Natural killer cell (primary cell): ENCODE measurements at places on chromosomes 7 and 10.
A peak's percentile ranks its signal among the peaks of the same experiment; 100 is the strongest.

- DNase-seq, result no peak
Observed at GRCh38 chr10:15856328-15857015, 3.8 kb downstream of the MINDY3 start.

DNA sequence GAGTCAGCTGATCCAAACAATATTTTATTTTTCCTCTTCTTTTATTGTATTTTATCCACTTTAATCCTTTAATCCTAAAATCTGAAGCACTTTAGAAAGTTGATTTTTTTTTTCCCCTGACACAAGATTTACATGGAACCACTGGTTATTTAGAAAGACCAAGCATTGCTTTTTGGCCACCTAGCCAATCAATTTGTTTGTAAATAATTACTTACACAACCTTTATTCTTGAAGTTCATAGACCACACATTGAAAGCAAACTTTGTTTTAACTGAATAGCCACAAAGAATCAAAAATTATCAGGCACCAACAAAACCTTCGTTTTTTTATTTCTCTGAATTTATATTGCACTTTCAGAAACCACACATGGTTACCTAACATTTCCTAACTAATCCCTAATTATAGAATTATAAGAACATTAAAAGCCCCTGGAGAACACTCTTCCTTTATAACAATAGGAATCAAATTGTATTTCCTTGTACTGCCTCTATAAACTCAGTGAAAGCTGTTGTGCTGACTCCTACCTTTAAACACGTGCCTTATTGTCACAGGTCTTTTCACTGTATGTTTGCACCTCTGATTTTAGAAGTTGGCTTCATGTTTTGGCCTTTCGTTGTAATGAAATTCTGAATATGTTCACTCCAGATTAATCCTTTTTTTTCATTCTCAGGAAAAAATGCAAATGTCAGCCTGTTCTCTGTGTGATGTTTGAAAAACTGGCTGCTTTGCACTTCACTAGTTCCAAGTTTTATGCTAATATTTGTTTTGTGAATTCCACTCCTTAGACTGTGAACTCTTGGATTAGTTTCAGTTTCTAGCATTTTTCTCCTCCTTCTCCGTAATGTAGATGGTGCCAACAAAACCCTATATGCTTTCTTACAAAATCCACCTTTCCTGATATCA is 1511.9 kb downstream of the REEP3 start:
- DNase-seq, result no peak

DNA sequence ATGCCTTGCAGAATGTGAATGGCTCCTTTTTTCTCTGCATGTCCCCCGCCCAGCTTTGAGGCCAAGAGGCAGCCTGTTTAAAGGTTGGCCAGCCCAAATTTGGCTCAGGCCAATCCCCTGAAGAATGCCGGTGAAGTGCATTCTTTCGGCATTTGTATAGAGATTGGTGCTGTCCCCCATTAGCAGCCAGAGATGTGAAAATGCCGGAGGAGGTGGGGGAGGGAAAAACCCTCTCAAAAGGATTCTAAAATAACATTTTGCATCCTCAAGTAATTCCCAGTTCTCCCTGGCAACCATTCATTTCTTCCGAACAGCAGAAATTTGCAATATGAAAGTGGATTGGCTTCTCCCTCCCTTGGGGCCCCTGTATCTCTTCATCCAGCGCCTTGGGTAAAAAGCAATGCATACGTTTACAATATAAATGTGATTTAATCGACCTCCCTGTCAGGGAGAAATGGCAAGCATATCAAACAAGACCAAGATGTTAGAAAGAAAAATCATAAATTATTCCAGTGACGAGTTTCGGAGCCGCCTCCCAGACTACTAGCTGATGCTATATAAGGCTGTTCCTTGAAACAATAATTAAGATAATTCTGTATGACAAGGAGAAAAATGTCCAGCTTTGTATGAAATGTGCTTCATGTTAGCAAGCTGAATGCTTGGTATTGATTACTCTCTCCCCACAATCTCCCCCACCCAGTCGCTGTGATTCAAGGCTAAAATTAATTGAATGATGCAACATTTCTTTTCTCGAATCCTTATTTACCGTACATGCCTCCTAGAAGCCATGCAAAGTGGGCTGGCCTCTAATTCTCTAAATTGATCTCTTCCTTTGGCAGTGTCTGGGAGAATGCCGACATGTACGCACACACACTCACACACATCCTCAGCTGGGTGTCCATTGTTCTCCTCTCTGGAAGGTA is 323.7 kb downstream of the RPS24 start:
- DNase-seq, result no peak

- DNase-seq, result no peak
Observed at GRCh38 chr10:133359972-133360610, 2.3 kb upstream of the FUOM start.

DNA sequence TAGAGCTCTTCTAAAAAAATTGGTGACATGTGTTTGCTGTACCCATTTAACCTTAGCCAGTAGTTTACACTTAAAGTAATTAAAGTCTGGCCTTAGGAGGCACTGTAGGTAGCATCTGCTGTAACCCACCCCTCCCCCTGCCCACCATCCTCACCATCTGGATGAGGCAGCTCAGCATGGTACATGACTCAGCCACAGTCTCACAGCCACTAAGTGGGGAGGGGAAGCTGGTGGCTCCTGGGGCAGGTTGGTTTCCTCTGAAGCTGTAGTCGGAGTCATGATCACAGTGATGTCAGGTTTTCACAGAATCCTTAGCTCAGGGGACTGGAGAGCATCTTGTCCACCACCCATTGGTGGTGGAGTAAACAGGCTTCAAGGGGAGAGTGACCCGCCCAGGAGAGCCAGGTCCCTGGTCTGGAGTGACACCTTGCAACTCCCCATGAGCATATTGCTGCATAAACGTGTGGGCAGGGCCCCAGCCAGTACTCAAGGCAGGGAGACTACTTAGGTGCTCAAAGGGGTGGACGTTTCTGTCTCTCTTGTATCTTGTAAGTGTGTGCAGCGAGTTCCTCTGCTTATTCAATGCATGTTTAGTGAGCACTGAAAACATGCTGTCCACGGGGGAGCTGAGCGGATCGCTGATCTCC is 125.9 kb downstream of the GRK5 start:
- DNase-seq, result peak; percentile 33

DNA sequence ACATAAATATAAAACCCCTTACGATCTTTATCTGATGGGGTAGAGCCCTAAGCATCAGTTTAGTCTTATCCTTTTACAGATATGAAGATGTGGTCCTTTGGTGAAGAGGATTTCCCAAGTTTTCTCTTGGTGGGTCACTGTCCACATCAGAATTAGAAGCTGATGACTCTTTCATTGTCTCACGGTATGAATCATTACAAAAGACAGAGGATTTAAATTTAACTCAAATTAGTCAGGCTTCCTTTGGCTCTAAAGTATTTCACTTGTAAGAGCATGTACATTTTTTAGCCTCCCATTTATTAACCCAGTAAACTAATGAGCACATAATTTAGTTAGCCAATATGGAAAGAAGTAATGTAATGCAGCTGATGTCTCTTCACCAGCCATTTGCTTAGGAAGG is 49.9 kb upstream of the TMEM26 start:
- DNase-seq, result no peak

- no peak for DNase-seq
Observed at GRCh38 chr7:8549046-8549445, 115.6 kb downstream of the NXPH1 start.

- DNase-seq, result no peak
Observed at GRCh38 chr10:121096617-121097431, 245.7 kb downstream of the WDR11 start.

GRCh38 chr7:41694495-41694894 is 8.4 kb downstream of the INHBA start:
- no peak for DNase-seq

DNA sequence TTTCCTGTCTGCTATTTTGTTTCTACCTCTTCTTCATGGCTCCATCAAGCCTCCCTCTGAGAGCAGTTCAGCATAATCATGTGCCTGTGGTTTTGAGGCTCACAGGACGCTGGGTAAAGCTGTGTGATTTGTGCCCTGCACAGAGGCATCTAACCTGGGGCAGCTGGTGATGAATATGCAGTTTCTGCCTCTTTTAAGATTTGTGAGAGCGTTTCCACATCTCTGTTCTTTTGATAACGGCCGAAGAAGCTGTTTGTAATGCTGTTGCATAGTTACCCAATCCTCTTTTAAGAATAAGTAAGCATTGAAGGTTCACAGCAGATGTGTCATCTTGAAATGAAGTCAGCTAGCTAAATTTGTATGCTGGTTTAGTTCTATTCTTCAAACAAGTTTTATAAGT is 45.2 kb downstream of the PNLIPRP3 start:
- DNase-seq, result no peak

DNA sequence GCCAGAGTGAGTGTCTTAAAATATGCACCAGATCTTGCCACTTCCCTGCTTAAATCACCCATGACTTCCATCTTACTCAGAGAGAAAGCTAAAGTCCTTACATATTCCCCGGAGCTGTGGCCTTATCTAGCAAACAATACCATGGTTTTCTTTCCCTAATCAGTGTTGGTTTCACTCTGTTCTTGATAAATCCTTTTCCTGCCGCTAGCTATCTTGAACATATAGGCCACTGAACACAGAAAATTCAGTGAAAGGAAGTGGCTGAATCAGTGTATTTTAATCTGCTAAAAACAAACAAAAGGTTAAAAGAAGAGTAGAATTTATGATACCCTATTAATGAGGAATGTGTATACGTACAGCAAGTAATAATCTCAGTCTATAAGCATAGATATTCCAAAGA is 42.0 kb upstream of the JAZF1 start:
- no peak for DNase-seq

DNA sequence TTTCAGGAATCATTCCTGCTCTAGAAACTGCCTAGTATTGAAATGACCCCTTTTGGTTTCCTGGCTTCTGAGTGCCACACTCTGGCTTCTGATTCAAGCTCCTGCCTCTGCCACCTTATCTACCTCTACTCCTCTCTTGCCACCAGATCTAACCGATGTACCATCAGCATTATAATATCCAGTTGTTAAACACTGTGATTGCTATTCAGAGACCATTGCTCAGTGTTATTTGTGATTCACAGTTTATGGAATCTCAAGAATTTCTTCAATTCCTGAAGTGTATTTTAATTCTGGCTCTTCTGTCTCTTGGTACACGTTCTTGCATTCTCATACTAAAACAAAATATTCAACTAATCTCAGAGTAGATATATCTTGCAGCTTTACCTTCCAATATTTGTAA is 88.7 kb downstream of the DYNC1I1 start:
- no peak for DNase-seq

GRCh38 chr10:107856047-107856315 is 691.5 kb upstream of the SORCS1 start:
- DNase-seq, result no peak

DNA sequence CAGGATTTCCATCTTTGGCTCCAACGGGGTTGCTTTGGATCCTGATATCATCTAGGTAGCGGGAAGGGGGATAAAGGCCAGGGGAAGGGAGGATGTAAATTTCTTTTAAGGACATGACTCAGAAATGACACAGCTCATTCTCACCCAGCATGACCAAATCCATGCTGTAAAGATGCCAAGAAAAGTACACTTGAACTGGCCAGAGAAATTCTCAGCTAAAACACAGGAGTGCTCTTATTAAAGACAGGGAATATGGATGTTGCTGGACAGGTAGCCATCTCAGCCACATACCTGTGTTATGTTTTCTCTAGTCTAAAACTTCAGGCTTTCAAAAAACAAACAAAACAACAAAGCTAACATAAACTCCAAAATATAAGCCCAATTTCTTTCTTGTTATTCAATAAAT is 68.3 kb downstream of the NAMPT start:
- no peak for DNase-seq

DNA sequence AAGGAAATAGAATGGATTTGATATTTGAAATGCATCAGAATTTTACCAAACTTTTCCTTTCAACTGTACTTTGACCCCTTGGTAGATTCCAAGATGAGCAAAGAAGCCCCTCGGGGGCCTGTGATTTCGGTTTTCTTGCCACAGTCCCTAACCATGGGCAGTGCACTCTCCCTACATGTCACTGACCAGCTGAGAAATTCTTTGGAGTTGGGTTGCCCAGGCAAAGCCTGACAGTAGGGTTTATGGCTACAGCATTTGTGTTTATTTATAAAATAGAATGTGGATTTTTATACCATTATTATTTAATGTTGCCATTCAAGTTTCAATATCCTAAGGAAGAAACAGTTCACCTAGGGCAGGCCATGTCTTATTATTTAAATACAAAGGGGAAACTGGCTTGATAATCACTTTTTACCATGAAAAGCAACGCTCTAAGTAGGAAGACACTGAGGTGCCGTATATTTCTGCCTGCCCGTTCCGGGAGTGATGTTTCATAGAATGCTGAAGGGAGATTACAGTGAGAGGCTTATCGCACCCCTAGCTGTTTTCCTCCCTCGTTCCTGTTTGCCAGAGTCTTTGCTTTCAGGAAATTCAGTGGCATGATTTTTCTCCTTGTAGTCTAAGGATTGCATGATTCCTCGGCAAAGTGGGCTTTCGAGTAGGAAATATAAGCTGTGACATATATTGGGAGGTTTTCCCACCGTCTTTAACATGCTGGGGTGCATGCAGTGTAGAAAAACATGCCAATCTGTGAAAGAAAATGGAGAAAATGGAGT is 35.8 kb downstream of the WIPF3 start:
- no peak for DNase-seq

DNA sequence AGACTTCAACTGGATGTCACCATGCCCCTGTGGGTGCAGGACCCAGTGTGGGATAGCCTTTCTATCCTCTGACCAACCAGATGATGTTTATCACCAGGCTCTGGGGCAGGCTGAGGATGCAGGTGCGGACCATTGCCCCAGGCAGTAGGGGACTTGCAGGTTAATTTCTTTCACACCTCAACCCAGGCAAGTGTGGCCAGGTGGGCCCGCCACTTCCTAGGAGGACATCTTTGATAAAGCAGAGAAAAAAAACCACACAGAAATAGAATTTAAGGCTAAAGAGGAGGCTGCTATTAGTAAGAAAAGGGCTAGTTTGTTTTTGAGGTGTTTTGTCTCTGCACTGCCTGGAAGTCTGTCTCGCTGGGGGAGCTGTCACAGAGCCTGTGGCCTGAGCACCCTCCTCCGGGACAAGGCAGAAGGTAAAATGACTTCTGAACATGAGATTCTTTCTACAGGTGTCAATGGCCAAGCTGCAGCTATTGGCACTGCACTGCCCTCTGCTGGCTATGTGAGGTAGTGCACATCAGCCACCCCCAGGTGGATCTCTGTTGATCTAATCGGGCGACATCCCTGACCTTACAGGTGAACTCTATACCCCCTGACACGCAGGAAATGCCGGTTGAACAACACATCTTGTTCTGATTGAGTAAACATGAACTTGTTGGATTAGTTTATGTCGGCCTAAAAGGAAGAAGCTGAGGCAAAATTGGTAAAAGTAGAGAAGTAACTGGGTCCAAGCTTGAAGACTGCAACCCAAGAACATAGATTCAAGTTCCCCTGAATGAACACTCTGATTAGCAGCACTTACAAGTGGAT is 21.0 kb downstream of the UPP1 start:
- peak; percentile 82 for DNase-seq

DNA sequence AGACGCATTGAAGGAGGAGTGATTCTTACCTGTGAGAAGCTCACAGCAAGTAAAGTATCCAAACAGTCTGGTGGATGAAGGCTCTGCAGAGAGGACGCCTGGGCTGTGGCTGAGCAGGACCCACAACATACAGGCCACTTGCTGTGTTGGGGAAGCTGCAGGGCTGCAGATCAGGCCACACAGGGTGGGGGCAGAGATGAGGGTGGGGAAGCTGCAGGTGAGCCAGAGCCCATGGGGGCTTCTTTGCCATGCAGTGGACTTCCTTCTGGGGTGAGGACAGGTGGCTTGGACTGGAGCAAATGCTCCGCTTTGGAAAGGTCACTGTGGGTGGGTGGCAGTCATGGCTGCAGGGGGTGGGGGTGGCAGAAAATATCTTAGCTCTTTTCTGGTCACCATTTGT is 214.8 kb downstream of the GLRX3 start:
- no peak for DNase-seq

- no peak for DNase-seq
Observed at GRCh38 chr7:2714636-2715035, 26.6 kb downstream of the AMZ1 start.

GRCh38 chr10:61475449-61475873 is 22.3 kb upstream of the TMEM26 start:
- no peak for DNase-seq
